ENCODE measurements at places on chromosomes 7 and 10. TPM values are rescaled to one million over a fixed set of nuclear protein-coding genes. Genes with fewer than 3 reads are reported as not detected.

- H3K27ac ChIP-seq: no peak overlapping the region
- peaks cover 7% of the 10 kb centered on the region for H3K4me1 ChIP-seq
- DNase-seq: no peak
- H3K36me3 ChIP-seq: no peaks in the 10 kb centered on the region
- H3K27me3 ChIP-seq: no peaks in the 10 kb centered on the region
These were observed 10.9 kb upstream of the INPP5A start for GRCh38 chr10:132526676-132527075.

GRCh38 chr7:155774947-155775346 is 37.3 kb downstream of the SHH start:
- peaks cover 5% of the 10 kb centered on the region for H3K4me1 ChIP-seq
- no peaks in the 10 kb centered on the region for H3K27me3 ChIP-seq
- H3K36me3 ChIP-seq: peaks cover 4% of the 10 kb centered on the region
- H3K4me3 ChIP-seq: no peak overlapping the region
- no peak overlapping the region for H3K27ac ChIP-seq

DNA sequence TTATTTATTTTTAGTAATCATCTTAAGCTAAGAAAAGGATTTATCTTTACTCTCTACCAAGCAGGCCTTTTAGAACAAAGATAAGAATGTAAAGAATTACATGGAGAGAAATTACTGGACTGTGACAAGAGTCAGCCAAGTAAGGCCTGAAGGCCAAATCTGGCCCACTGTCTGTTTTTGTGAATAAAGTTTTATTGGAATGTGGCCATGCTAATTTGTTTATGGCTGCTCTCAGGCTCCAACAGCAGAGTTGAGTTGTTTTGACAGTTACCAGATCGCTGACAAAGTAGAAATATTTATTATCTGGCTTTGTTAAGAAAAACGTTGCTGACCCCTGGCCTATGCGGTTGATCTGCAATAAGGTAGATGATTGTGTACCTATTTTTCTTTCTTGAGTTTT is 6.1 kb downstream of the ARID5B start:
- H3K4me3 ChIP-seq: no peak overlapping the region
- no peaks in the 10 kb centered on the region for H3K36me3 ChIP-seq
- H3K27ac ChIP-seq: no peak overlapping the region
- H3K27me3 ChIP-seq: no peaks in the 10 kb centered on the region
- DNase-seq: no peak
- peaks cover 49% of the 10 kb centered on the region for H3K4me1 ChIP-seq

- H3K4me1 ChIP-seq: no peaks in the 10 kb centered on the region
- H3K36me3 ChIP-seq: no peaks in the 10 kb centered on the region
- DNase-seq: no peak
- H3K4me3 ChIP-seq: no peak overlapping the region
These were observed 30.9 kb downstream of the NACAD start for GRCh38 chr7:45057878-45058277.

DNA sequence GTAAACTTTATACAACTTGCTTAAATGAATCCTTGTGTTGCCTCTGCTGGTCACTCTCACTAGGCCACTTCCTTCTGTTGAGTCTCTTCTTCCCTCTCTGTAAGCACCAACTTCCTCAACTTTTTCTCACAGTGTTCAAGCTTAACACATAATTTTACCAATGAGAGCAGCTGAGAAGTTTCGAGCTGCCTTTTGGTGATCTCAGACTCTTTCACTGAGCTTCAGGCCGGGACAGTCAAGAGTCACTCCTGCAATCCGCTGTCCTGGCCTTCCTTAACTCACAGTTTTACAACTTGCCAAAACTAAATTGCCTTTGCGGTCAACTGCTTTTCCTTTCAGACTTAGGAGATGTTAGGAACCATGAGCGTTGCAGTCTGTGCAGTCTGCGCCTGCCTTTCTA is 47.4 kb downstream of the PRPF18 start:
- no peaks in the 10 kb centered on the region for H3K4me1 ChIP-seq
- no peak for DNase-seq
- peak overlapping the region; percentile 46 for H3K27ac ChIP-seq
- no peak overlapping the region for H3K4me3 ChIP-seq
- no peaks in the 10 kb centered on the region for H3K36me3 ChIP-seq
- H3K27me3 ChIP-seq: no peaks in the 10 kb centered on the region

DNA sequence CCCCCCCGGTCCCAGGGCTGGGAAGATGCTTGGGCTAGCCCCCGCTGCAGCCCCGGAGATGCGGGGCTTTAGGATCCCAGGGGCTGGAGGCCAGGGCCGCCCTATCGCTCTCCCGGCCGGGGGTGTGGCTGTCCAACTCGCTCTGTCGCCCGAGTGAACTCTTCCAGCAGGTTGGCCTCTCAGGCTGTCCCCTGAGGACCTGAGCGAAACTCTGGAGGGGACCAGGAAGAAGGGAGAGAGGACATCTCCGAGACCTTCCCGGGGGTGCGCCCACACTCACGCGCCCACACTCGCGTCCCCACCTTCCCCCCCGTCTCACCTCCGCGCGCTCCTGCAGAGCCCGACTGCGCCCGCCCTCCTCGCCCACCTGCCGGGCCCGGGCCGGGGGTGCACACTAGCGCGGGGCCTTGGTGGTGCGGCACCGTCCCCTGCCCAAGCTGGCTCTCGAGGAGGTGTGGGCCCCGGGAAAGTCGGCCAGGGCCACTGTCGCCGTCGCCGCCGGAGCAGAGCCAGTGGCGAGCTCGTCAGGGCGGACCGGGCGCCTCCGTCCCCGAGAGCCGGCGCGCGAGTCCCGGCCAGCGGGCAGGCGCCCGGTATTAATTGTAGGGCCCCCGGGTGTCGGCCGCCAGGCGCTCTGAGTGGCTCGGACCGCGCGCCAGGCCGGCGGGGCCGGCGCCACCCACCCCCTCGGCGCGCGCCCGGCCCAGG is 101.7 kb upstream of the SVIL start:
- peak overlapping the region; percentile 99 for H3K27ac ChIP-seq
- no peak for DNase-seq
- H3K4me3 ChIP-seq: peak overlapping the region; percentile 80
- H3K36me3 ChIP-seq: no peaks in the 10 kb centered on the region
- H3K4me1 ChIP-seq: peaks cover 36% of the 10 kb centered on the region

Gene LEP
- total RNA-seq: 7.4 TPM

Gene PHKG1
- not detected for total RNA-seq

Gene CFAP70
- 1.5 TPM for total RNA-seq

Gene MYO1G
- 5.2 TPM for total RNA-seq

Gene SEMA4G
- total RNA-seq: 6.4 TPM

Gene SGCE
- 84.0 TPM for total RNA-seq

Gene PNLIP
- not detected for total RNA-seq

Data from vagina (tissue), 2 donors.